ENCODE measurements at places on chromosomes 1 and 21.

- no peak for DNase-seq
These were observed 27.5 kb downstream of the KCND3 start for GRCh38 chr1:111961773-111962565.

GRCh38 chr21:36163750-36164741 lies 7.4 kb downstream of the DOP1B start:
- DNase-seq, result no peak

DNA sequence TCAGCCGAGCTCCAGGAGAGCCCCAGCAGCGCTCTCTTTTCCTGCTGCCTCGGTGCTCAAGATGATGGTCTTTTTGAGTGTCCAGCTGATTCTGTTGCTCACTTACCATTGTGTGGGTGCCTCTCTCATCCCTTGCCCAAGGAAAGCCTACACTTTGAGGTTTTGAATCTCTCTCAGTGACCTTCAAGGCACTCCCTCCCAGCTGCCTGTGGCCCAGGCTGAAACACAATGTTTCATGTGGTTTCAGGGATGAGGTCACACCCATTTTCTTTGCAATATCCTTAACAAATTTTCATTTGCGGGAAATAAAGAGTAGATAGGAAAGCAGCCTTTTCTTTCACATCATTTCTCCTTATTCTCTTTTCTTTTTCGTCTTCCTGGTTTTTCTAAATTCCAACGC lies 12.6 kb upstream of the MRPS14 start:
- no peak for DNase-seq

- DNase-seq, result no peak
These were observed 291.8 kb downstream of the NFIA start for GRCh38 chr1:61374156-61374555.

DNA sequence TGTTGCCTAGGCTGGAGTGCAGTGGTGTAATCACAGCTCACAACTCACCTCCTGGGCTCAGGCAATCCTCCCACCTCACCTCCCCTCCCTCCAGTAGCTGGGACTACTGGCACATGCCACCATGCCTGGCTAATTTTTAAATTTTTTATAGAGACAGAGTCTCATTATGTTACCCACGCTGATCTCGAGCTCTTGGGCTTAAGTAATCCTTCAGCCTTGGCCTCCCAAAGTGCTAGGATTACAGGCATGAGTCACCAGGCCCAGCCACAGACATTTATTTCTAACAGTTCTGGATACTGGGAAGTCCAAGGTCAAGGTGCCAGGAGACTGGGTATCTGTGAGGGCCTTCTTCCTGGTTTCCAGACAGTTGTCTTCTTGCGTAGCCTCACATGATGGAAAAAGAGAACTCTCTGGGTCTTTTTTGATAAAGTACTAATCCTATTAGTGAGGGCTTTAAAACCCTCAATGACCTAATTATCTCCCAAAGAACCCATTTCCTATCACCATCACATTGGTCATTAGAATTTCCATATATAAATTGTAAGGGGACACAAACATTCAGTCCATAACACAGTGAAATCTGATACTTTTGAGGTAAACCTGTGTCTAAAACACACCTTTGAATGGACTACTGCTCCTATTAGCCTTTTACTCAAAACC lies 67.9 kb downstream of the PHACTR4 start:
- DNase-seq, result no peak
